Gastrocnemius medialis (tissue), 4 donors: ENCODE measurements at places on chromosomes 6 and 20. TPM values are rescaled to one million over a fixed set of nuclear protein-coding genes. Genes with fewer than 3 reads are reported as not detected.

Gene MRPS18A
- 165 TPM for total RNA-seq

Gene CD93
- total RNA-seq = 20.8 TPM

Gene CDS2
- total RNA-seq = 9.0 TPM

Gene PROKR2
- not detected for total RNA-seq

Gene C6orf132
- 0.16 TPM for total RNA-seq

Gene MDFI
- 1.1 TPM for total RNA-seq

Gene SYNDIG1
- total RNA-seq = 1.3 TPM

Gene TRIM40
- total RNA-seq = not detected

Gene BMP6
- total RNA-seq = 1.7 TPM
